ENCODE measurements at places on chromosomes 13 and 19.
A peak's percentile ranks its signal among the peaks of the same experiment; 100 is the strongest.

DNA sequence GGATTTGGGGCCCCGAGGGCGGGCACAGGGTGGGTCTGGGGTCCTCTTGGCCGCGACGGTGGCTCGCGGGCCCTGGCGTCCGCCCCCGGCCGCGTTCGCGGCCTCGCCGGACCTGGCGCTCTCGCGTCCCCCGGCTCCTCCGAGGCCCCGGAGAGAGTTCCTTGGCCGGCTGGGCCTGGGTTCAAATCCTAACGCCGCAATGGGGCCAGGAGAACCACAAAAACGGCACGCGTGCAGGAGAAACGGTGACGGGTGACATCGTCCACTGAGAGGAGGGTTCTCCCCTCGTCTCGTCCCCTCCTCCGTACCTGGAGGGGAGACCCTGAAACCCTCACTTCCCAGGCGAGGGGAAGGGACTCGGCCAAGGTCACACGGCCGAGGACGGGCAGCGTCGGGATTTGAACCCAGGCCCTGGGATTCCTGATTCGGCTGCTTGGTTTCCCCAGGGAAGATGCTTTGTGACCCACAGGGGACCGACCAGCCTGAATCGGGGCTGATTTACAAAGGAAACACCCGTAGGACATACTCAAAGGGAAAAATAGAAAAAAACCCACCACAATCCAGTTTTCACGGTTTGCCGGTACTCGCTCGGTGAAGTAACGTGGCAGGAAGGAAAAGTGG lies 624 bp downstream of the SAFB start:
- DNase-seq = no peak

DNA sequence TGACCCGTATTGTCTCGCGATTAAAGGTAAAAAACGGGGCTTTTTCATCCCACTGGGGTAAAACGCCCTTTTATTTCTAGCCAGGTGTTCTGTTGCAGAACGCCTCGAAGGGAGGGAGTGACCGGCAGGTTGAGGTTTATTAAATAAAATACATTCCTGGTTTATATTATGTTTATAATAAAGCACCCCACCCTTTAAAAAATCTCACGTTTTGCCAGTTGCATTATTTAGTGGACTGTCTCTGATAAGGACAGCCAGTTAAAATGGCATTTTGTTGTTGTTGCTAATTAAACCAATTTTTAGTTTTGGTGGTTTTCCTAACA lies 25.1 kb upstream of the ZNF850 start:
- no peak for DNase-seq

- no peak for DNase-seq
Measured at GRCh38 chr19:29269641-29270040, 56.7 kb upstream of the UQCRFS1 start.

DNA sequence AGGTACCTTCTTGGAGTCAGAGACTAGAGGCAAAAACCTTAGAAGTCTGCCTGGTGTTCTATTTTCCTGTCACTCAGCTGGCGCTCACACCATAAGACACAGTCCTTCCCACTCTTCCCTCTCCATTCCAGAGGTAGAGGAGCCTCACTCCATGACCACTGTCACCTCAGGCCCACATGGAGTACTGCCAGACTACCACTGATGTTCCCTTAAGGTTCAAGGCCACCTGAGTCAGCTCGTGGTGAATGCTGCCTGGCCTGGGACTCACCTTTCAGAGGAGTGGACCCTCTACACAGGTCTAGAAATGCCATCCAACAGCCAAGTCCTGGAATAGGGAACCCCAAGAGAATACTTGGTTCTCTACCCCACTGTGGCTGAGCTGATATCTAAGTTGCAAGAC lies 29.9 kb downstream of the RGCC start:
- DNase-seq = no peak

- DNase-seq = no peak
Measured at GRCh38 chr13:46088821-46089562, 15.8 kb downstream of the CPB2 start.

DNA sequence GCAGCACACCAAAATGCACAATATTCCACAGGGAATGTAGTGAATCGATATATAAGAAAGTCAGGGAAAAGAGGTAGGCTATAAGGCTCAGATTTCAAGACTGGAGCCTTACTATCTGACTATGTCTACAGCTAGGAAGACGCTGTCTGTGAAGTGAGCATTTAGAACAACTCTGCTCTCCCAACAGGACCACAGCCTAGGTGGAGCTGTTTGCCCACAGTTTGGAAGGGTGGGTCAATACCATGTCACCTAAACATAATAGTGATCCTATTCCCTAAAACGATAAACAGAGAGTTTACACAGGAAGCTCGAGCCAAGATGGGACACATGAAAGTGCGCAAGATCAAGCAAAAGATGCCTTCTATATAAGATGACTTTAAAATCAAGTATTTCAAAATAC lies 2486.0 kb upstream of the PCDH20 start:
- DNase-seq = no peak

- no peak for DNase-seq
Measured at GRCh38 chr19:49779731-49780555, 13.1 kb downstream of the AP2A1 start.

DNA sequence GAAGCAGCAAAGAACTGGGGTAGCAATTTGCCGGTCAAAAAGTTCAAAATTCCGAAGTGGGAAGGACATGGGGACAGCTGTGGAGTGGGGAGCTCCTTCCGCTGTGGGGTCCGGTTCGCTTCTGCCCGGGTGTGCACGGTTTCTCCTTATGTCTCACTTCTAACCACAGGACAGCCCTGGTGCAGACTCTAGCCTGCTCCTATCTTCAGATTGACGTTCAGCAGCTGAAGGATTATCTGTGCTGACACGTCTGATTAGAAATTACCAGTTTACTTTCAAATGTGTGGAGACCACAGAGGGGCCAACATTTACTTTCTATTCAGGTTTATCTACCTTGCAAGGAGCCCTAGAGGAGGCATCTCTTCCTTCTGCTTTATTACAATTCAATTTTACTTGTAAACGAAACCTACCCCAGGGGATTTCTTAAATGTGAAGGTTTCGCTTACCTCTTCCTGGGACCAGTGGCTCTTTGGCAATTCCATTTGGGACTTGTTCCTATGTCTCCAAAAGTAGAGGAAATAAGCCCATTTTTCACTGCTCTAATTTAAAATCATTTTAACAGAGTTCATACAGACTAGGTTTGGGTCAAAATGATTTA lies 27.3 kb downstream of the LHFPL6 start:
- DNase-seq = no peak

DNA sequence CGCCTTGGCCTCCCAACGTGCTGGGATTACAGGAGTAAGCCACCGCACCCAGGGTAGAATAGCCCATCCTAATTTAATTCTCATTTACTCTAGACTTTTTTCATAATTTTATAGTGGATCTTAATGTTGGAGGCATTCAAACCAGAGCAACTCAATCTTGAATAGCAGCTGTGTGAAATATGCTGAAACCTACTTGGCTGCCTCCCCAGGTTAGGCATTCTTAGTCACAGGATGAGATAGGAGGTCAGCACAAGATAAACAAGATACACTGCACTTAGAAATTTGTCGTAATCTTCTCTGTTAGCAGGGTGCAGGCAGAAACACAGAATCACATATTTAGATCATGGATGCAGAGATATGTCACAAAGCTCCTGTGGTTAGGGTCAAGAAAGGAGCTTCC lies 2.7 kb upstream of the ZNF43 start:
- DNase-seq = no peak

- DNase-seq = no peak
Measured at GRCh38 chr13:92602560-92602959, 624.0 kb upstream of the GPC6 start.

DNA sequence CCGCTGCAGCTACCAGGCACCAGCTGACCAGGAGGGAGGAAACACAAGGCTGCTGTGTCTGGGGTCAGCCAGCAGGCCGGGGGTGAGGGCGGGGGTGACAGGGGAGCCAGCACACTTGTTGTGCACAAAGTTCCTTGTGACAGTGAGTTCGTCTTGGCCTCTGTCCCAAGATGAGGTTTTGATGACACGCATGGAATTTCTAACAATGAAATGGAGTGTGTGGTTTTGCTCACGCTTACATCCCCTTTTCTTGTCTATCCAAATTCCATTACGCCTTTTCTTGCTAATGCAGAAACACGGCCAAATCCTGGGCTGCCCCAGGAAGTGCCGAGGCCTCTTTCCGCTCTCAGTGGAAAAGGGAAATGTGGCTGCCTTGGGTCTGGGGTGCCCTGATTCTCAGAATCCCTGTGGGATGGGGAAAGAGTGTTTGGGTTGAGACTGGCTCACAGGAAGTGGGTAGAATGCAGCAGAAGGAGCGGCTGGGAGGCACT lies 73.8 kb downstream of the GADD45B start:
- DNase-seq = no peak

- no peak for DNase-seq
Measured at GRCh38 chr13:80314711-80315653, 25.9 kb downstream of the SPRY2 start.

- no peak for DNase-seq
Measured at GRCh38 chr19:2436926-2437325, 9.5 kb upstream of the TIMM13 start.

DNA sequence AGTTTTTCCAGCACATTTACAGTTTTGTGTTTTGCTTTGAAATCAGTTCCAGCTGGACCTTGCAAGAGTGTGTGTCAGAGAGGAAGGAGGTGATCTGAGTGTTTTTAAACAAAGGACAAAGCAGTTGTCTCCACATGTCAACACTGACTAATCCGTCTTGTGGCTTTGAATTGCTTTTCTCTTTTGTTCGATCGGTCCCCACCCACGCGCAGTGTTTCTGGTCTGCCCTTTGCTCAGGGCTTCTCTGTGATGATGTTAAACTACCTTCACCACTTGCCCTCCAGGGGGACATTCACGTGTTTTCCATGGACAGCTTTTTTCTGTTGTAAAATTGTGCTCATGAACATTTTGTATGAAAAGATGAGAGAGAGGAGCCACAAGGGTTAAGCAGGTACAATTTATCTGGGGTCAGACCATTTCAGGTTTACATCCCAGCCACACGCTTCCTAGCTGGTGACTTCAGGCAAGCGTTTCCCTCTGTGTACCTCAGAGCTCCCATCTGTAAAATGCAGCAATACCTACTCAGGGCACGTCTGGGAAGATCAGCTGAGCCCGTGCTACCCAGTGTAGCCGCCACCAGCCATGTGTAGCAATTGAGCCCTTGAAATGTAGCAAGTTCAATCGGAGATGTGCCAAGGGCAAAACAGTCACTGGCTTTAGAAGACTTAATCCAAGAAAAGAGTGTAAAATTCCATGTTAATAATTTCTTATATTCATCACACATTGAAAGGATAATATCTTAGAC lies 13.5 kb upstream of the PLA2G4C start:
- no peak for DNase-seq

- DNase-seq = no peak
Measured at GRCh38 chr19:21482863-21483276, 22.5 kb upstream of the ZNF429 start.

DNA sequence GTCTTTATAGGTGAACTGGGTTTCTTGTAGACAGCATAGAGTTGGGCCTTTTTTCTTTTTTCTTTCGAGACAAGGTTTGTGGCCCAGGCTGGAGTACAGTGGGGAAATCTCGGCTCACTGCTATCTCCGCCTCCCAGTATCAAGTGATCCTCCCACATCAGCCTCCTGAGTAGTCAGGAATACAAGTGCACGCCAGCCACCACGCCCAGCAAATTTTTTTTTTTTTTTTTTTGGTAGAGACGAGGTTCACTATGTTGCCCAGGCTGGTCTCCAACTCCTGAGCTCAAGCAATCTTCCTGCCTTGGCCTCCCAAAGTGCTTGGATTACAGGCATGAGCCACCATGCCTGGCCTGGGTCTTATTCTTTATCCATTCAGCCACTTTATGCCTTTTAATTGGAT lies 5.1 kb upstream of the CALM3 start:
- DNase-seq = no peak

GRCh38 chr19:37953171-37953917 lies 46.3 kb downstream of the SIPA1L3 start:
- no peak for DNase-seq

DNA sequence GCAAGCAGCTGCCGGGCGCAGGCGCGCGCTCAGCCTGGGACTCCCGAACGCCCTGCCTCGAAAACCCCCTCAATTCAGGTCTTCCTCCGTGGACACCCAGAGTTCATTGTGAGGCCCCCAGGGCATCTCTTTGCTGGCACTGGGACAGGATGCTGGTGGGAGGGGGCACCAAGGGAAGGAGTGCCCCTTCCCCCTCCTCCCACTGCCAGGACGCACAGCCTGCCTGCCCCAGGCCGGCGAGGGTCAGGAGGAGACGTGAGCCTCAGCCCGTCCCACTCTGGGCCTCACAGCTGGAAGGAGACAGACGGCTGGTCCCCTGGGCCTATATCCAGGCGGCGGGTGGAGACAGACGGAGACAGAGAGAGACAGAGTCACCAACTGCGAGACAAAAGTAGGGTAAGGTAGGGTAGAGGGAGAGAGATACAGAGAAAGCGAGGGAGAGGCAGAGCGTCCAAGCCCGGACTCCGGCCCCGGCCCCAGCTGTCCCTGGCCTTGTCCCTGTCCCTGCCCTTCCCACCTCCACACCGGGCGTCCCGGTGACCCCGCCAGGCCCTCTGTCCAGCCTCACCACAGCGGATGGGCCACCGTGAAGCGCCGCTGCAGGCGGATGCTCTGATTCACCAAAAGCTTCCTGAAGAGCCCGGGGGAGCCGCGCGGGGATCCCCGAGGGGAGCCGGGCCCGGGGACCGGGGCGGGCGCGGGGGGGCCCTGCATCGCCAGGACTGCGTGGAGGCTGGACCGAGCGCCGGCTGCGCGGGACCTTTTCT lies at the start of gene PDE4C:
TSS of gene PDE4C (minus strand) at position 737 of the 767 bp plus-strand sequence. CDS start at position 714, 23 bp downstream.
- no peak for DNase-seq

DNA sequence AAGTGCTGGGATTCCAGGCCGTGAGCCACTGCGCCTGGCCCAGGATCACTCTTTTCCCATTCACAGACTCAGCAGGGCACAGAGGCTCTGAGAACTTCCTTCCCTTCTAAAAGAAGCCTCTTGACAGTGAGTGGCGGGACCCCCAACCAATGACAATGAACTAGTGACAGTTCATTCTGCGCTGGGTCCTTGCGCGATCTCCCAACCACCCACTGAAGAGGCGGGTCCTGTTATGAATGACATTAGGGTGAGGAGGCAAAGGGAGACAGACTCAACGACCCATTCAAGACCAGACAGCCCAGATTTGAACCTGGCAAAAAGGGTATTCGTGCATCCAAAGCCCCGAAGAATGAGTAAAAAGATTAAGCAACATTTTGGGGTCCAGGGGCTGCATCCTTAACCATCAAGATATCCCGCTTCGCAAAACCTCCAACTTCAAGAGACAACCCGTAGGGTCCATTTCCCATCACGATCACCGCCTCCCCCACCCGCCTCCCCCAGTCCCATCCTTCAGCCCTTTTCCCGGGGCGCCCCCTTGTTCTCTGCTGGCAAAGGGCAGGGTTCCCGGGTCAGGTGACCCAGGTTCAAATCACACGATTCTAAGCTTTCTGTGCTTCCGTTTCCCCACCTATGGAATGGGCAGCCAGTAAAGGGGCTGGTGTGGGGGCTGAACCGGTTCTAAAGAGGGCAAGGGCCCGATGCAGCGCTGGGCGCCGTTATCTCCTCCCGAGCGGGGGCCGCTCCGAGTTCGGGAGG lies 719 bp downstream of the SUGP2 start:
- DNase-seq = peak; percentile 98

DNA sequence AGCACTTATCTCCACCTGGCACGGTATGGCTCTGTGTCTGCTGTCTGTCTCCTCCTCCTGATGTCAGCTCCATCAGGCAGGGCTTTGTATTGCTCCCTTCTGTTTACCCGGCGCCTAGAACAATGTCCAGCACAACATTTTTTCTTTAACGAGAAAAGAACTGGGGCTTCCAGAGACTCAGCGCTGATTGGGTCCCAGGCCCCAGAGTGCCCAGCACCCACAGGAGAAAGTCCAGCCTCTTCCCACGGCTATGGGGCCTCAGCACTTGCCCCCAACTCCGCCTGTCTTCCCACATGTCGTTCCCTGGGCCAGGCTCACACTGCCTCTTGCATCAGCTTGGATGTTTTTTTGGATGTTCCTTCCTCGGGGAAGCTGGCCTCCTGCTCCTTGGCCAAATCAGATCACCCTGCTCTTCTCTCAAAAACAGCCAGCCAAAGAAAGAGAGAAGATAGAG lies 6.9 kb downstream of the MYPOP start:
- DNase-seq = no peak
